NCI-H526 treated with DMSO at 0.1 percent for 48 hours (cell line): ENCODE measurements at places on chromosomes 4 and X.

- no peak for DNase-seq
These were observed 48.0 kb upstream of the TMEM131L start for GRCh38 chr4:153418121-153418520.

DNA sequence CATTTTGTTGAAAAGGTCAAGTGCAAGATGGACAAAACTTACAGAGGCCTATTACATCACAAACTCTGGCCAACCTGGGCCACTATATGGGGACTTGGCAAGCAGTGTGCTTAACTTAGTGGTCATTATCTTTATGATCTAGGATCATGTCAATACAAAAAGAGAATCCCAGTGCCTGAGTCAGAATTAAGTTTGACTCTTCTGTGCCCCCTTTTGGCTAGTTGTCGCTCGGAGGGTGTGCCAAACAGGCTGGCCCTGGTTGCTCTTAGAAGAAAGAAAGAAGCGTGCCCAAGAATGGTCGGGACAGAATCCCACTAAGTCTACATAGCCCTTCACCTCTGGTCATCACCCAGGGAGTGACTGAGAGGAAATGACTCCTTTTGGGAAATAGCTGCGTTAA is 100.1 kb downstream of the EIF4E start:
- no peak for DNase-seq

DNA sequence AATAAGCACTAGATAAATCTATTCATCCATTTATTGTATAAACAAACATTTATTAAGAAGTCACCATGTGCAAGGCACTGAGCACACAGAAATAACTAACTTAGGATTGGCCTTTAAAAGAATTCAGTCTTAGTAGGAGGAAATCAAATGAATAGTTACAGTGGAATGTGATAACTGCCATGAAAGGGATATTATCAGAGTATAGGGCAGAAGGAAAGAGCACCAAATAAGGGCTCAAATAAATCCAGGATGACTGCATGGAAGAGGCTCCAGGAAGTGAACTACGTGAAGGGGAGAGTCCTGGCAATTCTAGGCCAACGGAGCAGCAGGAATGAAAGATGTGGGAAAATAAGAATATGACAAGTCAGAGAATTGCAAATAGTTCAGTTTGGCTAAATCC is 406.0 kb downstream of the INPP4B start:
- no peak for DNase-seq

- no peak for DNase-seq
These were observed 74.8 kb downstream of the STARD8 start for GRCh38 chrX:68721991-68722860.

- DNase-seq = peak; percentile 1
These were observed 3.7 kb upstream of the BEX4 start for GRCh38 chrX:103211012-103211715.

- DNase-seq = no peak
These were observed 22.1 kb upstream of the TRIM60 start for GRCh38 chr4:165009493-165010227.

DNA sequence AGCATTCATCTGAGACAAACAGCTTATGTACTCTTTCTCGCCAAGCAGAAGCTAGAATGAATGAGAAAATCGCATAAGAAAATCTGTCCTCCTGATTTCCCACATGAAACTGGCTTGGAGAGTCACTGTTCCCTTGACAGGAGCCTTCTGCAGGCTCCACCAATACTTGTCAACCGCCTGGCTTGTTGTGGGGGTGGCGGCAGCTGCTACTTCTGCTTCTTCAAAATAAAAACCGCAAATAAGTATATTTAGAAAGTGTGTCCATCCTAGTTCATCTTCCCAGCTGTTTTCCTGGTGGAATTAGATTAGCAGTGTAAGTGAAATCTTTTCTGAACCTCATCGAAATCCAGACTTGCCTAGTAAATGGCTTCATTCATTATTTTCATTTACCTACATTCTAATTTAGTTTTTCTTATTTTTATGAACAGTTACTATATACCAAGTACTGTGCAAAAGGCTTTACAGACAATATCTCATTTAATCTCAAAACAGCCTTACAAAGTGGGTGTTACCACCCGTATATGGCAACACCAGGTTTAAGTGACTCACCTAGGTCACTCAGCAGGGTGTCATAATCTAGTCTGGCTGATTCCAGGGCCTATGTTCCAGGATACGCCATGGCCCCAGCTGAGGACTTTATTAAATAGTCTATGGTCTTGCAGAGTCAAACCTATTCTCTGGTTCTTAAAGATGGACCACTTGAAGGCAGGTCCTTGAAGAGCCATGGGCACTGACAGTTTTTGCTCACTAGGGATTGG is 104.6 kb upstream of the IGFBP7 start:
- DNase-seq = no peak

DNA sequence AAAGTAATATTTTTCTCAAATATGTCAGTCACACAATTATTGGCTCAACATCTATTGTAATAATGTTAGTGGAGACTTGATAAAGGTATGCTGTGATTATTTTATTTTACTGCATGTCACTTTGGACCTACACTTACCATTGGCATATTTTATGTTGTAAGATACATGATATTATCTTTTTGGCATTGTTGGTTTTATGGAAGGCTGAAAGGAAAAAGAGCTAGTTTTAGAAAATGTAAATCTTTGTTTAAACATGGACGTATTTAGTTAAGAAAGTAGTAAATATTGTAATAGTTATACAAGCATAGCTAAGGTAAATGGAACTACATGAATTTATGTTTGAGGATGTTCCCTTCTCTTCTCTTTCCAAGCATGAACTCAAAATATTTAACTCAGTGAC is 1399.3 kb downstream of the STIM2 start:
- DNase-seq = no peak
